ENCODE measurements at places on chromosomes 3 and 15.
A peak's percentile ranks its signal among the peaks of the same experiment; 100 is the strongest.

DNA sequence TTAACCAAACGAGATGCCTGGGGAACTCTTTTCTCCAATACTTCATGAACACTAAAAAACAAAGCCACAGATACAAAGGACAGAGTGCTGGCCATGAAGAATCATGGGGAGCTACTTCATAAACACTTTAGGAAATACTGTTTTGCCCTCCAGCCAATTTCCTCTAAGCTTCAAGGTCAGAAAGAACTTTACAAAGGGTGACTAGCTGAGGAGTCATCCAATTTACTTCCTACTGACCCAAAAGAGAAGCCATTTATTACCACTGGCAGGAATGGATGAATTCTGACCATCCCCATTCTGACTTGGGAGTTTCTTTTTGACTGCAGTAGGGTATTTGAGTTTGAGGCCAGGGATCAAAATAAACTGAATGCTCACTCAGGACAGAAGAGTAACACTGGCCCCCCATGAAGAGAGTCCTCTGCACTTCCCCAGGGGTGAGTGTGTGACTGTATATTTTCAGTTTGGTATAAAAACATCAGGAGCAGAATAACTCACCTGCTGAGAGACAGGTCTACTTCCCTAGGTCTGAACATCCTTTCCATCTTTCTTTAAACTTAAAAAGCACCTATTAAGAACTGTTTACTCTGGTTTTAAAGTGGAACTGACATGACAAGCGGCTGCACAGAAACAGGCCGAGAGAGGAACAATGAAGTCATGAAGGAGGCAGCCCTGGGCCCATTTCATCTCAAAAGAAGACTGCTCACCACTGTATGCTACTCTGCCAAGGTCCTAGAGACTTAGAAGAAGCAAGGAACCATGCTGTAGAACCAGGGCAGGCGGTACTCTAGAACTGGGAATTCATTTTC lies 203.6 kb downstream of the TNIK start:
- DNase-seq = no peak

GRCh38 chr3:138289701-138290100 lies 40.0 kb downstream of the NME9 start:
- no peak for DNase-seq

DNA sequence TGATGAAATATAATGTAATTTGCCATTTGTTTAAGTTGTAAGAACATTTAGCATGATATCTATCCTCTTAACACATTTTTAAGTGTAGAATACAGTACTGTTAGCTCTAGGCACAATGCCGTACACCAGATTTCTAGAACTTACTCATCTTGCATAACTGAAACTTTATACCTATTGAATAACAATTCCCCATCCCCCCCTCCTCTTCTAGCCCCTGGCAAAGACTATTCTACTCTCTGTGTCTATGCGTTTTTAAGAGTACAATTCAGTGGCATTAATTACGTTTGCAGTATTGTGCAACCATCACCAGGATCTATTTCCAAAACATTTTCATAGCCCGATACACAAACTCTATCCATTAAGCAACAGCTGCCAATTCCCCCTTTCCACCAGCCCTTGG lies 261.7 kb downstream of the PLOD2 start:
- no peak for DNase-seq

DNA sequence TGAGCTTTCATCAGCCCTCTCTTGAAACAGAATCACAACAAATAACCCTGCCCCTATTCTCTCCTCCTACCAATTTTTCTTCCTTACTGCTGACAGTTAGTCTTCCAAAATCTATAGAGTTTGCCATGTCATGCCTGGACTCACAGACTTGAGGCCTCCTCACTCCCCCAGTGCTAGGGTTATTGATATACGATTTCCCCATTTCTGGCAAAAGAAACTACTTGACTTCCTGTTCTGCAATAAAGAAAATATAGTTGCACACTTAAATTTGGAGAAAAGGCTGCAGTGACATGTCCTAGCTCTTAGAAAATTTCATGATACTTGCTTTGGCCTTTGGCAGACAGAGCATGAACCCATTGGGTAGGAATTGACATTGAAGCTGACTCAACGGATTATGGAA lies 75.9 kb downstream of the CYP19A1 start:
- DNase-seq = no peak

DNA sequence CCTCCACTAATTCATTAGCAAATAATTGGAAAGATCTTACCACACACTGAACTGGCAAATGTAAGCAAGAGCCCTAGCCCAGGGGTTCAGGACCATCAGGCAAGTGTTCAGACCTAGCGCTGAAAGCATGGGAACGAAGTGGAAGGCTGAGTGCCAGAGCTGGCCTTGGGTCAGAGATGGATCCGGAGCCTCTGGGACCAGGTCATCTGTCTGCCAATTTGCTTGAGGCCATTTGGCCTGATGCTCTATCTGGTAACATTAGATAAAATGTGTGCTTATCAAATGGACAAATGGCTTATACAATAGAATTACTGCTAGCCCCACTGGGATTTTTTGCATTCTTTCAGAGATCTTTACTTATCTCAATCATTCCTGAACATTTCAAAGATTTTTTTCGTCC lies 1.4 kb upstream of the TMC3 start:
- no peak for DNase-seq

- DNase-seq = no peak
Observed at GRCh38 chr15:84816694-84817465, at the start of gene ALPK3. TSS of gene ALPK3 (plus strand) at chr15:84817356. CDS start at chr15:84817453, 97 bp downstream.

- peak; percentile 33 for DNase-seq
Observed at GRCh38 chr3:177201700-177202397, 4.6 kb upstream of the TBL1XR1 start.

- DNase-seq = peak; percentile 37
Observed at GRCh38 chr3:157130467-157131251, 29.3 kb downstream of the CCNL1 start.

GRCh38 chr3:111813441-111813840 lies 45.6 kb upstream of the PHLDB2 start:
- no peak for DNase-seq

DNA sequence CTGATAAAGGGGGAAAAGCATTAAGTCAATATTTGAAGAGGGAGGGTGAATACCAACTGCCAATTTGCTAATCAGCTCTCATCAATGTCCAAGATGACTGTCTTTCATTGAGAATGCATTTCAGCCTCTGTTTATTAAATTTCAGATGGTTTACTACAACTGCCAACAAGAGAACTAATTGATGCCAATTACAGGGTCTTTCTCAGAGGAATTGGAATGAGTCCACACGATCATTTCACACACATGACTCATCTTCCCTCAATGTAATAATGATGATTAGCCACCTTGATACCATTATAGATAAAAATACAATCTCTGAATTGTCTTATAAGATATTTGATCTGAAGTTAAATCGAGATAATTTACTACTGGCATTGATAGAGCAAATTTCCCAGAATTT lies 1274.4 kb downstream of the ROBO2 start:
- DNase-seq = no peak

- no peak for DNase-seq
Observed at GRCh38 chr3:183013856-183014255, 33.5 kb upstream of the DCUN1D1 start.

GRCh38 chr15:80530737-80531365 lies 126.7 kb downstream of the ARNT2 start:
- DNase-seq = no peak

DNA sequence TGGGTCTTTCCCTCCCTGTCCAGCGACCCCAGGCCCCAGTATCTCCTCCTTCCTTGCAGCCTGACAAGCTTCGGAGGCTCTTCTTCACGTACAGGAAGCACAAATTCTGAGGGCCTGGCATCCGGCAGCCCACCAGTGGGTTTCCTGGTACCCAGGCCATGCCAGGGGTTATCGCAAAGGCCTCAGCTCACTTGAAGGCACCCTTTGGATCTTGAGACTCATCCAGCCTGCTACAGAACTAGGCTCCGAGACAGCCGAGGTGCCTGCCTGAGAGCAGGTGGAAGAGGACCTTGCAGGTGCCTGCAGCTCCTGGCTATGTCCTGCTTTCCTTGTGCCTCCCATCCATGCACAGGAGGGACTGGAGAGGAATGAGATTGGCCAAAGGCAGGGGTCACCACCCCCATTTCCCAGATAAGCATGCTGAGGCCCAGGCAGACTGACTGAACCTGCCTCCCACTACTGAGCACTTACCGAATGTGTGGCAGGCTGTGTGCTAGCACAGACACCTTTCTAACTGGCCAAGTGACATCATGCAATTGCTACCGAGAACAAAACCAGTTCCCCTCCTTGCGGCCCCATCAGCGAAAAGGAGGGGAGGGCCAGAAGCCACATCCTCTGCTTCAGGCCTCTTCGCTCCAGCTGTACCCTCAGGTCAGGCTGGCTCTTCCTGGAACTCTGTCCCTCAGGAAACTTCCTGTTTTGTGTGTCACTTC lies 11.2 kb downstream of the SH2D7 start:
- peak; percentile 12 for DNase-seq

- no peak for DNase-seq
Observed at GRCh38 chr3:138051947-138052802, 42.2 kb downstream of the CLDN18 start.

- DNase-seq = no peak
Observed at GRCh38 chr15:39946862-39947261, 12.9 kb downstream of the EIF2AK4 start.

DNA sequence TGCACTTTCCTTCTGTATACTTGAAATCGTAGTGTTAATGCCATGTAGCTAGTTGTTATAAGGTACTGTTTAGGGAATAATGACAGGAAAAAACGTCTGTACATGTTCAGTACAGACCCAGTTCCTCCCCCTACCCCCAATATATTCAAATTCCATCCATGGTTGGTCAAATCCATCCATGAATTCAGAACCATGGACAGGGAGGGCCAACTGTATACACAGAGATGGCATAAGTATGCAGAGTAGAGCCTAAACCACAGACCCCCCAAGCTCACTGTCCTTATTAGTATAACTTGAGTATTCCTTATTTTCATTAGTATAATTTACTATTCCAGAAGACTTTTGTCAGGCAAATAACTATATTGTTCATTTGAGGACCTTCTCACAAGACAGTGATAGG lies 51.2 kb upstream of the ADAMTS17 start:
- DNase-seq = no peak

GRCh38 chr3:27573780-27574437 lies 89.7 kb upstream of the SLC4A7 start:
- no peak for DNase-seq

GRCh38 chr3:27078246-27078913 lies 290.8 kb downstream of the NEK10 start:
- no peak for DNase-seq

DNA sequence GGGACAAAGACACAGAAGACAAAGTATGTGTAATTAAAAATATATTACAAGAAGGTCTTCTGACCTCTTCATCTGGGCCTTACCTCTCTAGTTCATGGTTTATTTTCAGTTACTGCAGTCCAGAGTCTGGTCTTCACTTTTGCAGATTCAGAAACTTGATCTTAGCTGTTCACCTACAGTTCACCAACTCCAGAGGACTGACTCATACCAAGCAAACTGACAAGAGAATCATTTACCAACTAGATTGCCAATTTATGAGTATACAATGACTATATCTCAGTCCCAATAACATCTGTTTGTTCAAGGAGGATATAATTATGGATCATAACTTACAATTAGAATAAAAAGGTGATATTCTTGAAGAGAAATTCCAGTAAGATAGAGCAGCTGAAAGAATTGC lies 9.0 kb downstream of the P2RY1 start:
- DNase-seq = no peak

- no peak for DNase-seq
Observed at GRCh38 chr15:63190769-63191649, 1.6 kb downstream of the RAB8B start.

DNA sequence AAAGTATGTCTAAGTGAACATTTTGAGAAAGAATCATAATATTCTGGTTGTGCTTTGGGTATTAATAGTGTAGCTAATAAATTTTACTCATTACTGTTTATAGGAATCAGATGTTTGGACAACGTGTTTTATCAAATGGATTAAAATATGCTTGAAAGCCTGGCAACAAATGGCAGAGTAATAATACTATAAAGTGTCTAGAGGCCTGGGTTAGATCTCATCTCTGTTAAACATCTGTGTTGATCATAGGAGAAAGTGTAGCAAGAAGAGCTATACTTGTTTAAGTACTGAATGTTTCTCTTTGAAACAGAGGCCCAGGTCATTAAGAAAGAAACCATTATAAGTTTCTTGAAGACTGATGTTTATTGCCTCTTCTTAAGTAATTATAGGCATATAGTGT lies 30.5 kb downstream of the VPS8 start:
- no peak for DNase-seq

- DNase-seq = no peak
Observed at GRCh38 chr3:25381083-25381482, 47.0 kb upstream of the RARB start.

GRCh38 chr15:66704803-66705153 lies 2.7 kb downstream of the SMAD6 start:
- no peak for DNase-seq

GRCh38 chr15:62153228-62153627 lies 11.9 kb downstream of the C2CD4B start:
- no peak for DNase-seq

GRCh38 chr15:91227766-91228165 lies 127.7 kb downstream of the SV2B start:
- no peak for DNase-seq

GRCh38 chr15:87669846-87670245 lies 586.7 kb downstream of the NTRK3 start:
- DNase-seq = no peak

DNA sequence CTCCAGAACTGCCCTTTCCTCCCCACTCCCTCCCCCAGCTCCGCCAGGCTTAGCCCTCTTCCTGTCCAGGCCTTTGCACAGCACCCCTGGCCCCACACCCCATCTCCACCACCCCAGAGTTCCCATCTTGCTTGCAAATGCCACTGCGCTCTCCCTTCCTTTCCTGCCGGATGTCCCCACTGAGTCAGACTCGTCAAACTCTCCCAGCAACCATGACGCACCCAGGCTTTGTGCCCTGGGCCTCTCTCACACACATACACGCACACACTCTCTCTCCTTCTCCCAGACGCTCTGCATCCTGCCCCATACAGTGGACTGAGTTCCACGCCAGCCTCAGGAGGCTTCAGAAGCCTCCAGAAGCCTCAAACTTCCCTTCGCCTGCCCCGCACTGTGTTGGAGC lies 2.8 kb upstream of the CCDC9B start:
- no peak for DNase-seq

- DNase-seq = no peak
Observed at GRCh38 chr3:160225176-160226025, at the start of gene C3orf80. TSS of gene C3orf80 (plus strand) at chr3:160225422. CDS start at chr3:160225636, 214 bp downstream.

- no peak for DNase-seq
Observed at GRCh38 chr15:65845826-65846519, 23.3 kb upstream of the RAB11A start.

DNA sequence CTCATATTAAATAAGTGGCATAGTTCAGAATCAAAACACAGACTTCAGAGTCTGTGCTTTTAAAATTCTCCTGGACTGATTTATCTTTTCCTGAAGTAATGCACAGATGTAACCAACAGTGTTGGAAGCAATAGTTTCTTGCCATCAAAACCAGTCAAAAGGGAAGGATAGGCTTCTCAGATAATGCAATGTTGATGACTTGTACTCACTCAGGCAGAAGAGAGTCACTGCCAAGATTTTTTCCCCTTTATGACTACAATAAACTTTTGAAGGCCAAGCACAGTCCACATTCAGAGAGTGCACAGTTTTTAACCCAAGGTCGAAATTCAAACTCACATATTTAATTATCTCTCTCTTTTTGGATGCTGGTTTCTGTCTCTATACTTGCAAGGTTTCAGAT lies 305.0 kb upstream of the SGO1 start:
- no peak for DNase-seq

Measured in activated CD4-positive, CD25-positive, alpha-beta regulatory T cell treated with anti-CD3 and anti-CD28 coated beads, Interleukin-2, amount 50 U/mL, for 16 hours (primary cell).